Mammary epithelial cell (primary cell): ENCODE measurements at places on chromosomes 3 and 15.

- no peak for DNase-seq
Measured at GRCh38 chr15:40283615-40284300, 894 bp upstream of the ANKRD63 start.

DNA sequence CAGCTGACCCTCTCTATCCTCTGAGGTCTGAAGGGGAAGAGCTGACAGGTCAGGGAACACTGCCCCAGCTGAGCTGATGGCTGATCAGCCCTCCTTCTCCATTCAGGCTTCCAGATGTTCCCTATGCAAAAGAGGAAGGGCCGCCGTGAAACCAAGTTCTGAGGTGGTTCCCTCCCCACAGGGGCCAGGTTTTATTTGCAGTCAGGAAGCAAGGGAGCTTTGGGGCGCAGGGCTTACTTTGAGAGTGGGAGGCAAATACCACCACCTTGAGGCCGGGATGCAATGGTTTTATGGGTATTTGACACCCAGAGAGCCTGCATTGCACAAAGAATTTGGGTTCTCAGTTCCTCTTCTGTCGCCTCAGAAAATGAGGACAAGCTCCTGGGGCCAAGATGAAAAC lies 186.9 kb downstream of the ARRDC4 start:
- no peak for DNase-seq

DNA sequence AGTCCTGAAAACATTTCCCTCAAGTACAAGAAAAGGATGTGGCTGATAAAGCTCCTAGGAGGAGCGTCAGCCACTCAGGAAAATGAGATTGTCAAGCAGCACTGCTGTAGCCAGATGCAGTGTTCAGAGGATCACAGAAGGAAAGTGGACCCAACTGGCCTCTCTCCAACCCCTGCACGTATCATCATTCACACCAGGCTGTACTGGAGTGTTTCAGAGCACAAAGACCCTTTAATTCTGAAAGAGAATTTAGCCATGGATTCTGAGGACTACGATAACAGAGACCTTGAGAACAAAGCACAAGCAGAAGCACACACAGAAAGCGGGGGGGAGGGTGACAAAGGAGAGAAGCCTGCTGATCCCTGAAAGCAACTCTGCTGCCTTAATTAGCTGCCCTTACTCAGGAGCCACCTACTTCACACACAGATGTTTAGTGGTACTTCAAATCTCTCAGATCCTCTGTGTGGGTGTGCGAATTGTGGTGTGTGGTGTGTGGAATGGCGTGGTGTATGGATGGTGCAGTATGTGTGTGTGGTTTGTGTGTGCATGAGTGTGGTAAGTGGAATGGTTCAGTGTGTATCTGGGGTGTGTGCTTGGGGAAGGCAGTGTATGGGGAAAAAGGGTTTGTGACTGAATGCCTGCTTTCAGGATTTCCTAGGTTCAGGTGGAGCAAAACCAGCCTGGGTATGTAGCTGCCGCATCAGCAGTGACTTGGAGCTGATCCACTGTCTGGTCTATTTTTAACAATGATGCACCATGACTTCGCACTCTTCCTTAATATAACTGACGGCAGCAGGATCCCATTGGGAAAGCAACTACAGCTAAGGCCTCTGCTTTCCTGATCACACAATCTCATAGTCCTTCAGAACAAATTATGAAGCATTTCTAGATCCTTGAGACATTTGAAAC lies 192.5 kb downstream of the RSL24D1 start:
- DNase-seq = no peak

DNA sequence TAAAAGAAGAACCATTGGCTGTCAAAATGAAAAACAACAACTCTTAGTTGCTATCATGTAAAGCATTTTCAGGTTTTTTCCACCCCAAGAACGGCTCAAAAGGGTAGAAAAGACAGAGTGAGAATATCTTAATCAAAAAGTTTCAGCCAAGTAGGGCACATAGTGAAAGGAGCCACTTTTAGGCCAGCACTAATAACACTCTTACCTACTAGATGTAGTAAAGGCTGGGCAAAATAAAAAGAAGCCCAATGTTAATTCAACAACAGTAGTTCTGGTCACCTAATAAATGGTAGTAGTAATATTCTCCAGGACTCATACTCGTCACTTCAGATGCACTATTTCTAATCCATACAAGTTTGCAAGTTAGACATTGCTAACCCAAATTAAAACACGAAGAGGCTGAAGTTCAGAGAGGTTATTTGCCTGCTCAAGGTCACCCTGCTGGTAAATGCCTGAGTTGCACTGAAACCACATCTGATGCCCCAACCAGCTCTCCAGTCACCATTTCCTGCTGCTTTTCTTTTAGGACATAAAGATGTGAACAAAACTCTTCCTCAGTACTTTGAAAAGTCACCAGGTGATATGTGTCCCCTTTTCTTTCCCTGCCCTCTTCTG lies 7.5 kb downstream of the GOLIM4 start:
- no peak for DNase-seq

DNA sequence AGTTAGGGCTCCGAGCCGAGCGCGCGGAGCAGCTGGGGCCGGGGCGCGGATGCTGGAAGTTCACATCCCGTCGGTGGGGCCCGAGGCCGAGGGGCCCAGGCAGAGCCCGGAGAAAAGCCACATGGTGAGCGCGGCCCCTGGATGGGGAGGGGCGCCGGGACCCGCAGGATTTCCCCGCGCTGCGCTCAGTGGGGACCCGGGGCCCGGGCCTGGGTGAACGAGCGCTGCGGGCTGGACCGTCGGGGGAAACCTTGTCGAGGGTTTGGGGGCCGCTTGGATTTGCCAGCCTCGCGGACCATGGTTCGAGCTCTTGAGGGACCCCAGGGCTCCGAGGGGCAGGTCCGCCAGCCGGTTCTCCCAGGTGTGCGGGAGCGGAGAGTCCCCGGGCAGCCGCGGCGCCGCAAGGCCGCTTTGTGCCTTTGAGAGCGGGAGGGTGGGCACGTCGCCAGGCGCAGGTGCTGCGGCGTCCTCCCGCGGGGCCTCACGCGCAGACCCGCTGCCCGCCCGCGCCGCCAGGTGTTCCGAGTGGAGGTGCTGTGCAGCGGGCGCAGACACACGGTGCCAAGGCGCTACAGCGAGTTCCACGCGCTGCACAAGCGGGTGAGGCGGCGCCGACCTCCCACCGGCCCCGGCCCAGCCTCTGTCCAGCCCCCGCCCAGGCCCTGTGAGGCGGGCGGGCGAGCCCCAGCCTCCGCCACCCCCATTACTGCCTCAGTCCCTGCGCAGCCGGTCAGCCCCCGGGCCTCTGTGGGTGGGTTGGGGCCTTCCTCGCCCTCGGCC lies at the start of gene SNX22:
Gene SNX22, plus strand, starts transcription at position 5 of the 780 bp plus-strand sequence. Its CDS starts 45 bp downstream, at position 50.
- DNase-seq = no peak

- DNase-seq = peak; percentile 80
Measured at GRCh38 chr15:57861815-57862586, 155.5 kb downstream of the POLR2M start.

GRCh38 chr3:123286308-123287023 lies 84.7 kb downstream of the SEC22A start:
- peak; percentile 37 for DNase-seq

DNA sequence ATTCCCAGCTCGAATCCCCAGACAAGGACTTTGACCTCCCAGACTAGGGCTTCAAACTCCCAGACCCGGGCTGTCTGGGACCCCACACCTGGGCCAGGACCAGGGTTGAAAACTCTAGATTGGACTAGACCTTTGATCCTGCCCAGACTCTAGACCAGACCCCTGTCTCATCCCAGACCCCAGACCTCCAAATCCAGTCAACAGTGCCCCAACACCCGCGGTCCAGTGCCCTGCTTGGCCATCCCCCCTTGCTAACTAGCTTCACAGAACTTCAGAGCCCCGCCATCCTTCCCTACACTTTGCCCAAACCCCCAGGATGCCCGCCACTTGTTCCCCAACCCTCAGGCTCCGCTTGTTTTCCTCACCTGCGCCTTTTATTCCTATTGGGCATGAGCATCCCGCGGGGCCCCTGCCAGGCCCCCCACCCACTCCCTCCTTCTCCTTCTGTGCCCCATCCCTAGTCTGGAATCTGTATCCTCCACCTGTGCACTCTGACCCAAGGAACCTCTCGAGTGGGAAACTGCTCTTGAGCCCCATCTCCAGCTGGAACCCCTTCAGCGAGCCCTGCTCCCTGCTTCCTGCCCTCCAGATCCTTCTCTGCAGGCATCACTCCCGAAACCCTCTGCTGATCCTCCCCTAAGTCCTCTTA lies 604 bp downstream of the GNAI2 start:
- no peak for DNase-seq

DNA sequence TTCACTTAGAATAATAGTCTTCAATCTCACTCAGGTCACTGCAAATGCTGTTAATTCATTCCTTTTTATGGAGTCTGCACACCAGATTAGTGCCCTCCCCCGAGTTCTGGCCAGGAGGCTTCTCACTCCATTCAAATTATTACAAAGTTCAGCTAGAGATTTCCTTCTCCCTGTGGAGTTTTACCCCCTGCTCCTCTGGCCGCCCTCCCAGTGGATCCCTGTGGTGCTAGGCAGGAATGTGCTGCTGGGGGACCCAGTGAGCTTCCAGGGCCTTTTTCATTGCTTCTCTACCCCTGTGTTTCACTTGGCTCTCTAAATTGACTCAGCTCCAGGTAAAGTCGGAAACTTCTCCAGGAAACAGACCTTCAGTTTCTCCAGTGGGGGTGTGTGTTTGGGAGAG lies 42.7 kb upstream of the CD200R1L start:
- no peak for DNase-seq

- DNase-seq = no peak
Measured at GRCh38 chr15:67116742-67117141, 51.3 kb downstream of the SMAD3 start.

GRCh38 chr15:66777596-66778313 lies 75.7 kb downstream of the SMAD6 start:
- no peak for DNase-seq

DNA sequence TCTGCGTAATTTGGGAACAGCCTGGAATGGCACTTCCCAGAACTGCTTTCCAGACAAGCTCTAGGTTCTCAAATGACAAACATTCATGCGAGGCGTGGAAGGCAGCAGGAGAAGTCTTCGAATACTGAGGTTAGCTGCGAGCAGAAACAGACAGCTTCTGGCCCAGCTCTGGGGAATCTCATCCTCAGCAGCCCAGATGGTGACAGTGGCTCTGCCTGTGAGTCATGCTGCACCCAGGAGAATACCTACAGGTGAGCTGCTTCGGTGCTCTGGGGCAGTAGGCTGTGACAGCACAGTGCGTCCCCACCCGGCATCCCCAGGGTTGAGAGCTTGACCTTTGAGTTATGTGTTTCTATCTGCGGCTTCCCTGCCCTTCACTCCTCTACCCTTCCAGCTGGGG lies 258.6 kb downstream of the KLF13 start:
- DNase-seq = no peak
